ENCODE measurements at places on chromosomes 11 and 22.

DNA sequence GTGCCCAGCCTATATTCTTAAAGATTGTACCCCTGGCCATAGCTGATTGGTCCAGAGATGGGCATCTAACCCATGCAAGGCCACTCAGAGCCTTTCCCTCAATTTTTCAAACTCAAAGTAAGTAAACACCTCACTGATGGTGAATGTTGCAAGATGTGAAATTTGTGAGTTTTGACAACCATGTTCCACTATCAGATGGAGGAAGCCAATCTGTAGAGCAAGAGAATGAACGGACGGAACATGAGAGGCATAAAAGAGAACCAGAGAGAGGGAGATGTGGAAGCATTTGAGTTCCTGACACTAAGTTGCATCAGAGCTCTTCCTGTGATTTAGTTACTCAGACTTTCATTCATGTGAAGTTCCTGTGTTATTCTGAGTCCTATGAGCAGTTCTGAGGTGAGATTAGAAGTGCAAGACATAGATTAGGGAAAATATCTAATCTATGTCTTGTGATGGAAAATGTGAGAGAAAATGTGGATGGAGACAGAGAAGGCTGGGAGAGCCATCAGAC lies 73.3 kb downstream of the PRSS23 start:
- no peak for DNase-seq

DNA sequence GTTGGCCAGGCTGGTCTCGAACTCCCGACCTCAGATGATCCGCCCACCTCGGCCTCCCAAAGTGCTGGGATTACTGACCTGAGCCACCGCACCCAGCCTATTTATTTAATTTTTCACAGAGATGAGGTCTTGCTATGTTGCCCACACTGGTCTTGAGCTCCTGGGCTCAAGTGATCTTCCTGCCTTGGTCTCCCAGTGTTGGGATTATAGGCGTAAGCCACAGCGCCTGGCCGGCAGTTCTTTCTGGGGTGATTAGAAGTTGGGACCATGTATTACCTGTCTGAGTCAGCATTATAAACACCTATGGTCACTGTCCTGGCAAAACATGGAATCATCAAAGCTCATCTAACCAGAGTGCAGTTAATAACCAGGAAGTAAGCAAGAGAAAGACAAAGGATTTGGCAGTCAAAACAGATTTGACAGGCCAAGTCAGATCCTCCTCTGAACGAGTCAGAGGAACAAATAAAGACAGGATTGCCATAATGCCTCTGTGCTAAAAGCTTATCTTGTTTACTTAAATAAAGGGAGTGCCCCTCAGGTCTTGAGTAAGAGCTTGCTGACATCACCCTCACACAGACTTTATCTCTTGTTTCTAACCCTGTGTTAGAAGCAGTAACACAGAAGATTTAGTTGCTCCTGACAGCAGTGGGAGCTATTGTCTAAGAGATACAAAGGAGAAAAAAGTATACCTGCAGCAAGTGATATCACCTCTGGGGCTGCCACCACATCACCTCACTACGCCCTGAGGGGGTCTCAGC lies 3.7 kb downstream of the SERPIND1 start:
- DNase-seq = peak; percentile 92

DNA sequence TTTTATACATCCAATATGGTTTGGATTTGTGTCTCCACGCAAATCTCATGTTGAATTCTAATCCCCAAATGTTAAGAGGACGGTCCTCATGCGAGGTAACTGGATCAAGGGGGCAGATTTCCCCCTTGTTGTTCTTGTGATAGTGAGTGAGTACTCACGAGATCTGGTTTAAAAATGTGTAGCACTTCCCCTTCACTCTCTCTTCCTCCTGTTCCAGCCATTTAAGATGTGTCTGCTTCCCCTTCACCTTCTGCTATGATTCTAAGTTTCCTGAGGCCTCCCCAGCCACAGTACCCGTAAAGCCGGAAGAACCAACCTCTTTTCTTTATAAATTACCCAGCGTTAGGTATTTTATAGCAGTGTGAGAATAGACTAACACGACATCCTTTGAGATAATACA lies 98.6 kb downstream of the TTC28 start:
- no peak for DNase-seq

DNA sequence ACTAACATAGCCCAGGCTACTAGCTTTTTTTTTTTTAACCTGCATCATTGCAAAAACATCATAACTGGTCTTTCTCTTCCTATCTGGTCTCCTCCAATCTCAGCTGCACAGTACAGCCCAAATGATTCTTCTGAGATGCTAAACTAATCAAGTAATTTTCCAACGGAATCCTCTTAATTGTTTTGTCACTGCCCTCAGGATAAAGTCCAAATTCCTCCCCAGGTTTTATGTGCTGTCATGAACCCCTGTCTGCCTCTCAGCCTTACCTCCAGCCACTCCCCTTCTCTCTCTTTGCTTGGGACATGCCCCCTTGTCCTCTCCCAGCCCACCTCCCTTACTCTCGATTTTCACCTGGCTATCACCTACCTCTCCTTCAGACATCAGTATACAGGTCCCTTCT lies 12.5 kb downstream of the APBB1 start:
- no peak for DNase-seq

DNA sequence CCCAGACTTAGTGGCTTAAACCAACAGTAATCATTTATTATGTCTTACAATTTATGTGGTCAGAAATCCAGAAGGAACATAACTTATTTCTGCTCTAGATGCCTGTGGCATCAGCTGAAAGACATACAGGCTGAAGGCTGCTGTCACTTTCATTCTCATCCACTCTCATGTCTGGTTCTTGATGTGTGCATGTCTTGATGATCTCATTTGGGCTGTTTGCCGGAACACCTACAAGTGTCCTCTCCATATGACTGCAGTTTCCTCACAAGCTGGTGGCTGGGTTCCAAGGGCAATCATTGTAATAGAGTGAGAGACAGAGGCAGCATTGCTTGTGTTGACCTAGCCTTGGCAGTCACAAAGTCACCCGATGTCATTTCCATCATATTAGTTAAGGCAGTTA lies 1375.9 kb upstream of the RAG2 start:
- DNase-seq = no peak

GRCh38 chr11:21560466-21560975 lies 632.4 kb upstream of the ANO5 start:
- no peak for DNase-seq

- DNase-seq = no peak
Measured at GRCh38 chr11:96652516-96652915, 262.7 kb downstream of the JRKL start.

GRCh38 chr11:69948256-69949141 lies 129.3 kb upstream of the FGF3 start:
- DNase-seq = peak; percentile 69

GRCh38 chr11:85752890-85753581 lies 57.9 kb downstream of the SYTL2 start:
- DNase-seq = no peak

GRCh38 chr22:43928468-43928867 lies 4.9 kb downstream of the PNPLA3 start:
- no peak for DNase-seq

DNA sequence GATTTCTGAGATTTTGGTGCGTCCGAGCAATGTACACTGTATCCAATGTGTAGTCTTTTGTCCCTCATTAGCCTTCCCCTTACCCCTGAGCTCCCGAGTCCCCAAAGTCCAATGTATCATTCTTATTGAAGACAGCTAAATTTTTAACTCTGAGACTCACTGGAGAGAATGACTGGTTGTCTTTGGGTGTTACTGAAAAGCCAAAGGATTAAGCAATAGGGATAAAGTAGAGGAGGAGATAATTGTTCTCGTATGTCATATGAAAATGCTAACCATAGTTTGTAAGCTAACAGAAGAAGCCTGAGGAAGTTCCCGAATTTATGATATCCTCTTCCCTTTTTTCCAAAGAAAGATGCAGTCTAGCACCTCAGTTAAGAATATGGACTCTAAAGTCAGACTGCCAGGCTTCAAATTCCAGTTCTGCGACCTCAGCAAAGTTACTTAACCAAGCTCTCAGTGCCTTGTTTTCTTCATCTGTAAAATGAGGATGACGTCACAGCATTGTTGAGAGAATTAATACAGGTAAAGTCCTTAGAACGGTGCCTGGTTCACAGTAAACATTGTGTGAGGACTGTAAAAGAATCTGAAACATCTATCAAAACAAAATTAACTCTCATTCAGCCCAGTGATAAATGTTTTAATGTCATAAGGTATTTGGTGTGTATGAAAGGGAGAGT lies 1.6 kb upstream of the MSANTD2 start:
- DNase-seq = no peak

DNA sequence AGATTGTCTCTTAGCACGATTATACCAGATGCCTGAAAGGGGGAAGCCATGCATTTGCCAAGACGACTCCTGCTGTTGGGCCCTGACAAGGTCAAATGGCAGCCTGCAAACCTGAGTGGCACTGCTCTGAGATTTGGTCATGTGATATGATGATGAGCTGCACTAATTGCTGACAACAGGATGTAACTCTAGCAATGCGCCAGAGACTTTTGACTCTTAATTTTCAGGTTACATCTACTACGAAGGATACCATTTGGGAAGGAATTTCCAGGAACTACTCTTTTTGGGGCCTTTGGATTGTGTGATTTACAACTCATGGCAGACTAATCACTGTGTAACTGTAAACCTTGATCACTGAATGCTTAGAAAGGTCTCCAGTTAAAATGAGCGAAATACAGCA lies 13.1 kb downstream of the TREH start:
- no peak for DNase-seq

DNA sequence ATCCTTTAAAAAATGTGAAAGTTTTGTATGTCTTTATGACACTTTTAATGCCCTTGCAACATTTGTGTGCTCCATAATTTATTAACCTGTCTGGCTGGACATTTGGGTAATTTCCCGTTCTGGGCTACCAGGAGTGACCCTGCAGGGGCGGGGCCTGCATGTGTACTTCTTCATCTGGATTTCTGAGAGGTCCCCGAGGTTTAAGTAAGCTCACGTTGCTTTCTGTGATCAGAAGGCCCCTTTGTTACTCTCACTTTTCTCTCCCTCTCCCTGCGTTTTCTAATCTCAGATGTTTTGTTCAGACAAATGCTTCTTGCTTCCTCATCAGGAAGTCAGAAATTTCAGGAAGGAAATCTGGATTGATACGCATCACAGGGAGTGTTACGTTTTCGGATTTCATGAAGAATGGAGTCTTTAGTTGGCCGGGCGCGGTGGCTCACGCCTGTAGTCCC lies 78.9 kb upstream of the CRYBB3 start:
- DNase-seq = no peak

GRCh38 chr11:93278976-93279375 lies 51.6 kb upstream of the DEUP1 start:
- DNase-seq = no peak

- DNase-seq = no peak
Measured at GRCh38 chr11:61863548-61864081, 27.7 kb downstream of the FADS3 start.

DNA sequence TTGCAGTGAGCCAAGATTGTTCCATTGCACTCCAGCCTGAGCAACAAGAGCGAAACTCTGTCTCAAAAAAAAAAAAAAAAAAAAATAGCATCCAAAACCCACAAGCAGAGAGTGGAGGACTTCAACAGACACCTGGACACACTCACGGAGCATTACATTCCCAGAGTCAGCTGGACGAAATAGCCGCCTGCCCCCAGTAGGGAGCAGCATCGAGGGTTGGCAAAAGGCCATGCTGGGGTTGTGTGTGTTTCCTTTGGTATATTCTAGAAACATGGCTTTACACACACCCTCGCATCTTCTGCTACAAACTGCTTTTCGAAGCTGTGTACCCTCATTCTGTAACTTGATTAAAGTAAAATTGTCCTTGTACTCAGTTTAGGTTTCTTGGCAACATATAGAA lies 5.3 kb downstream of the ADA2 start:
- DNase-seq = peak; percentile 39

GRCh38 chr11:69816671-69817070 lies 2.5 kb downstream of the FGF3 start:
- no peak for DNase-seq

DNA sequence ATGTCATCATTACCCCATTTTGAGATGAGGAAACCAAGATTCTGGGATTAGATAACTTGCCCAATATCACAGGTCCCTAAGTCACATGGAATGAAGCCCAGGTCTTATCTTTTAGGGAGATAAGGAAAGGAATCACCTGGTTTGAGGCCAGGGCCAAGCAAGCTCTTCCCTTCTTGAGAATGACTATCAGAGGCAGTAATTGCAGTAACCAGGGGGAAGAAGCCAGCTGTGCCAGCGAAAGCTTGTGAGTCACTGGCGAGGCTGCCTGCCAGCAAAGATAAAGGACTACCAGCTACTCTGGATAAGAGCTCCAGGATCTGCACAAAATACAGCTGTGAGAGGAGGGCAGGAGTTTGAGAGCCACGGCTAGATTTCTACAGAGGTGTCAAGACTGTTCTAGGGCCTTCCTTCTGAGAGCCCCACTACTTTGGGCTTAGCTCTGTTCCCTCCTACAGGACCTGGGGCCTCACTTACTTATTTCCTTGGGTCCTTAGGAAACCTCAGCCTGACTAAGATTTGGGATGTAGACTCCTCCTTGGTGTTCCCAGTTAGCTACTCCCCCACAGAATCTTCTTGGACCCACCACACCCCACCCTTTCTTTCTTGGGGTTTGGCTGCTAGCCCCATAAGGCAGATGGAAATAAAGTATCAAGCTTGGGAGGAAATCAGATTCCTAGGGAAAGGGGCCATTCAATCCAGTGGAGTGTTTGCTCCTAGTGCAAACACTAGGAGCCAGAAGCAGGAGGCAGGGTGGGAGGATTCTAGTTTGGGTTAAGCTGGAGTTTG lies 9.7 kb upstream of the CCKBR start:
- DNase-seq = peak; percentile 87

GRCh38 chr11:86799680-86800075 lies 664 bp upstream of the PRSS23 start:
- DNase-seq = no peak

DNA sequence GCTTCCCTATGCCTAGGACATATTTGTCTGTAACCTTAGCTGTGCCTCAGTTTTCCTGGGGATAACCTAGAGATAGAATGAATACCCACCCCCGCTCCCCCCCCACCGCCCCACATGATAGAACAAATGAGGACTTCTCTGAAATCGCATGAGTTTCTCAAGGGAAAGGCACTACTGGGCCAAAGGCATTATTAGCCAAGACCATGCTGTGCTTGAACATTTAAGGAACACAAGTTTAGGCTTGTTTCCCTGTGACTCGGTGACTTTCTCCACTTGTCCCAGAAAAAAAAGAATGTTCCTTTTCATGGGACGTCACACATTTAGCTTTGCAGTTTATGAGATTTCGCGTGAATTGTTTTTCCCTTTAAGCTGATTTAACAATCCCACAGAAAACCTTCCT lies 51.4 kb upstream of the CRTAM start:
- no peak for DNase-seq

- DNase-seq = peak; percentile 39
Measured at GRCh38 chr11:115488945-115489344, 15.3 kb downstream of the CADM1 start.

- no peak for DNase-seq
Measured at GRCh38 chr22:28761449-28761755, 11.1 kb upstream of the CCDC117 start.

- no peak for DNase-seq
Measured at GRCh38 chr11:129747071-129747470, 68.6 kb upstream of the TMEM45B start.
